ENCODE measurements at places on chromosomes 6 and 20.

DNA sequence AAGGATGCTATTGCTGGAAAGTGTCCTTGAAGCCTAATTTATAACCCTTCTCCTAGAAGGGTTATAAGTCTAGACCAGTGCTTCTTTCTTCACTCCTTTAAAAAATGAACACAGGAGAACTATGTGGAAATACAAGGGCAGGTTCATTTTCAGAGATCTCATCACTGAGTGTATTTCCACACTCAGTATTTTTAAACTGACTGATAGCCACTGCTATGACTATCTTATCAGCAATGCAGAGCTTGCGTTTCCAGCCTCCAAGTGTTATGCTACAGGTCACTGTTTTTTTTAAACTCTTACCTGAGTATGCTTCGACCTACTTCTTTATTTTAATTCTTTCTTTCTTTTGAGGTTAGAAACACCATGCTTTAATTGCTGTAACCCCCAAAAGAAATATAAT lies 319.1 kb downstream of the ARHGAP18 start:
- DNase-seq: no peak

DNA sequence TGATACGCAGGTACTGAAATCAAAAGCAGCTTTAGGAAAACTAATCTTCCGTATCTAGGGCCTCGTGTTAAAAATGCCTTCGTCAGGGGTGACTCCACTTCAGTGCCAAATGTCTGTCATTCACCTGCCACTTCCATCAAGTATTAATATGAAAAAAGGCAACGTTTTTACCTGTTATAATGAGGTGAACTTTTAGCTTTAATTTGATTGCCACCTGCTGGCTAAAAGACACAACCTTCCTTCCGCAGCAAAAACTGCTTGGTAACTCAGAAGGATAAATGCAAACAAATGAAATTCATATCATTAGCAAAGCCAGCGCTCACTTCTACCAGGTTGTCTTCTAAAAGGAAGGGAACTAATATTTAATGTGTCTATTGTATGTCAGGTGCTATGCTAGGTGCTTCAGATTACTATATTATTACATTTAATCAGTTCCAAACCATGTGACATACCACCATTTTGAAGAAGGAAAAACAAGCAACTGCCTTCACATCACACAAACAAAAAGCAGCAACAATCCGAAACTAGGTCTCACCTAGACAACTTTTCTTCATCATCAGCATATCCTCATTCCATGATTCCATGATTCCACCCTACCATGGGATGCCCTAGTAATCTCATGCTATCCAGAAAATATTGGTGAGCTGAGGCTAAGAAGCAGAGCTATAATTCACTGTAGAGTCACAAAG lies 20.6 kb upstream of the ARHGAP18 start:
- no peak for DNase-seq

- DNase-seq: no peak
These were observed 38.2 kb upstream of the TTPAL start for GRCh38 chr20:44437497-44437896.

DNA sequence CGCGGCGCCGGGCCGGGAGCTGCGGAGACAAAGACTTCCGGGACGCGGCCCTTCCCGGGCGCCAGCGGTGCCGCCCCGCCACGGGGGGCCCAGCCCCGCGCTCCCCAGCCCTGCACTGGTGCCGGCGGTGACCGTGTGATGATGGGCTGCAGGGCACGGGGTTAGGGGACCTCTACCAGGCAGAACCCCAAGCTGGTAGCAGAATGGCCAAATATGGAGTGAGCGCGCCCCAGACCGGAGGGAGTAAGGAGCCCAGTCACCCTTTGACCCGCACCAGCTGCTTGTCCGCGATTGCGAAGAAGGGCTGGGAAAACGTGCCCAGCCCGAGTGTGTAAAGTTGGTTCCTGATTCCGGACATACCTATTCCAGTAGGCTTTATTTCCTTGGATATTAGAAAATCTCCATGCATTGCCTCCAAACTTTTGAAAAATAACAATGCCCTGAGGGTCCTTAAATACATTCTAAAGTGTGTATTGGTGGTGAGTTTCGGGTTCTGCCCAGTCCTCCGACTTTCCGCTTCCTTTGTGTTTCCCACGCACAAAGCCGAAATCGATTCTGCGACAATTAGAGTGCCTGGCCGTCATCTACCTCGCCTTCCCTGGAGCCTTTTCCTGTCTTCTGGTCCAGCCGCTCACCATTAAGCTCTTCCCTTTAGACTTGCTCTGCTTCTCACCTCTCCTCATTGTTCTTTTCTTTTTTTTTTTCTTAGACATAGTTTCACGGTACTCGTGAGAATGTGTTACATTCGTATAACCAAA lies 1.1 kb downstream of the ABRACL start:
- DNase-seq: no peak

DNA sequence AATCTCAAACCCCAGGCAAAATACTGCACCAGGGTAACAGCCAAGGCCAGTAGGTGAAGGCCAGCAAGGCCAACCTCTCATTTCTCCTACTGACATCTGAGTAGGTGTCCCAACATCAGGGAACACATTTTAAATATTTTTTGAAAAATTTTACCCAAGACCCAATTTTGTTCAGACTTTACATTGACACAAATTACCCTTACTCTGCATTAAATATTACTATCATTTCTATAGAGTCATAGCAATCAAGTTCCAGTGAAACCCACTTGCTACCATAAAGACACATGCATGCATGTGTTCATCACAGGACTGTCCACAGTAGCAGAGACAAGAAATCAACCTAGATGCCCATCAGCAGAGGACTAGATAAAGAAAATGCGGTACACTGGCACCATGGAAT lies 99.9 kb downstream of the NRN1 start:
- DNase-seq: no peak

DNA sequence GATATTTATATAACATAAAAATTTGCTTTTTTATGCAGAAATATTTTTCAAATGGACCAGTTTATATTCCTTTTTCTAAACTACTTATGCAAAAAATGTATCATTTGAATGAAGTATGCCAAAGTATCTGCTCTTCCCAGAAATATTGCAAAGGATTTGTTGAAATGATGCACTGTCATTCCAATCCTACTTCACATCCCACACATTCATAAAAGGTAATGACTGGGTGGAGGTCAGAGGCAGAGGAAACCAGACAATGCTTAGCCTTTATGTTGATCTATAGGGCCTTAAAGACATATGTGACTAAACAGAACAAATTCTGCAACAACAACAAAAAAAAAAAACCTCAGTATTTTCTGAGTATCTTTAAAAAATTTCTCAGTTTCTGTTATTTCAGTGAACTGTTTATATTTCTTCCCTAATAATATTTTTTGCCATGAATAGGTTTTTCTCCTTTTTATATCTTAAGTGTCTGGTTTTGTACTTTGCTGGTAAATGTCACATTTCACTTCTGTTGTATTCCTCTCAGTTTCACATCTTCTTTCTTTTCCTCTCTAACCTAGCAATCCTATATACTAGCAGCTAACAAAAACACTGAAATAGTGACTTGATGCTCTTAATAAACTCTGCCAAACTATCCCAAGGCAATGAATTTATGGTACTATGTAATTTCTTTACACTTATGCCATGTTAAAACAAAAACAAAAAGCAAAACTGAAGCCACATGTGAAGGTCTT lies 374.1 kb downstream of the BCKDHB start:
- DNase-seq: no peak

Data from HS-5 (cell line).